Fibroblast of skin of left quadriceps (primary cell): ENCODE measurements at places on chromosomes 4 and X.

GRCh38 chrX:107701493-107702121 lies 73.3 kb downstream of the PRPS1 start:
- no peak for DNase-seq

DNA sequence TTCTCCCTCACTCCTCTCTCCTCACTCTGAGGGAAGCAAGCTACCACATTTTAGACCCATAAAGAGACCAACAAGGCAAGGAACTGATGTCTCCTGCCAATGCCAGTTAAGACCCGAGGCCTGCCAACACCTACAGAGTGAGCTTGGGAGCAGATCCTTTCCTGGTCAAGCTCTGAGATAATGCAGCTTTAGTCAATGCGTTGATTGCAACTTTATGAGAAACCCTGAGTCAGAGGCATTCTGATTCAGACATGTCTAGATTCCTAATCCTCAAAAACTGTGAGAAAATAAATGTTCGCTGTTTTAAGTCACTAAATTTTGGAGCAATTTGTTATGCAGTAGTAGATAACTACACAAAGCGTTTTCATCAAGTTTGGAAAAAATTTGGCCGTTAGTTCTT lies 115.5 kb downstream of the JADE1 start:
- DNase-seq, result no peak

- peak; percentile 19 for DNase-seq
These were observed 15.3 kb downstream of the USP46 start for GRCh38 chr4:52643785-52644244.

DNA sequence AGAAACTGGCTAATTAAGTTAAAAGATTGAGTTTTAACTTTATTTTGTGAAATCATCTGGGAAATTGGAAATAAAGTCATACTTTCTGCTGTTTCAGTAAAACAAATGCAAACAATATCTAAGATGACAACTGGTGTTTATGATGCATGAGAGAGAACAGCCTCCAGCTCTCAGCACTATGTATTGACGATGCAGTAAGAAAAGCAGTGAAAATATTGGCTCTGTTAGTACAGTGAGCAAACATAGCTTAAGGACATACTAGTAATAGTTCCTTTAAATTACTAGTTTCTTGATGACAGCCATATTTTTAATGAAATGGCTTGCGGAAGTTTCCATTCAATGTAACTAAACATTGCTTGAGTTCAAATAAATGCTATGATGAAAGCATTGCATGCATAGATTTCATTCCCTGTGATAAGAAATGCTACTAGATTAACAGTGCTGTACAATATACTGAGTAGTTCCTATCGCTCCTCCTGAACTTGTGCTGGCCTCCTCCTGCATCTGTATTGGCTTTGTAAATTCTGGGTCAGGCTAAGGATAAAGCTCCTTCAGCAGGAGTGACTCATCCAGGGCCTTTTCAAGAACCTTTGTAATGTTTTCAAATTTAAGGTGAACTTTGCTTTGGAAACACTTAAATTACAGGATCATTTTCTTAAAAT lies 11.6 kb downstream of the ARHGAP24 start:
- no peak for DNase-seq

- no peak for DNase-seq
These were observed 143.5 kb downstream of the HNRNPD start for GRCh38 chr4:82230306-82230705.

GRCh38 chrX:3653111-3653510 lies 60.3 kb downstream of the PRKX start:
- no peak for DNase-seq

DNA sequence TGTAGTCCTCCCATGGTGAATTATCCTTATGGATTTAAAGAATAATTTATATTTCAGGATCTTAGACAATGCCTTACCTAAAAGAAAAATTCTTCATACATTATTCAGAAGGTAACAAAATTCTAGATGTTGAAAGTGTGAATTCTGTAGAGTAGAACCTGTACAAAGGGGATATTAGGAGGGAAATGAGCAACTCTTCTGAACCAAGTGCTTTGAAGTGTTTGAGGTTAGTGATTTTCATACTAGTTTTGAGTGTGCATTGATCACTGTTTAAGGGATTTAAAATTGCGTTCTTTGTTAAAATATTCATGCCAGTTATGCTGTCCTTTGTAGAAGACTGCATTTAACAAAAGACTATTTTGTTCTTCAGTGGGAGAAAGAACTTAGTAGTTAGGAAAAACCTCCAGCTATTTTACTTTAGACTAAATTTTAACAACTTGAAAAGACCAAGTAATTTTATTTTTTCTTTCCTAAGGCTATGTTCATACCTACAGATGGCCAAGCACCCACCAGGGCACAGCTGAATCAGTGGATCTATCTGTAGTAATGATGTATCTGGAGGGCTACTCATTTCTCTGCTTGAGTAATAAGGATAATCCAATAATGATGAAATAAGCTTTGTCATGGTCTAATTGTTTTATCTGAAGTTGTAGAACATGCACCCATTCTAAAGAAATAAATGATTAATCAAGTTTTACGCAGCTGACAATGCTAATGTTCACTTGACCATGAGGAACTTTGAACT lies 134.3 kb upstream of the RPS6KA6 start:
- no peak for DNase-seq

DNA sequence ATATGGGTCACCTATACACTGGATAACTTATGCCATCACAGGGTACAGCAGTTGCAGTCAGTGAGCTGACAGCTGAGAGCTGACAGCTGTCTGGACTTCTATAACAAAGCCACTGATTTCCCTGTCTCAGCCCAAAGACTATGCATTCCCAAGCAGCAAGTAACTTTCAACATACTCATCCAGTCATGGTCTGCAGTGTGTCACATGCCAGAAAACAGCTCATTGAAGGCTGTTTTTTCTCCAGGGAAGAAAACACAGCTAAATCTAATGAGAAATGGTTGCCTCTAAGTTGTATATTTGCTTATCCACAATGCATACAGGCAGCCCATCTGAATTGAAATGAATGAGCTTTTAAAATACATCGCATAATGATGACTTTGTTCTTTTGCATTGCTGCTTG lies 6.3 kb downstream of the KIAA1210 start:
- DNase-seq, result no peak

DNA sequence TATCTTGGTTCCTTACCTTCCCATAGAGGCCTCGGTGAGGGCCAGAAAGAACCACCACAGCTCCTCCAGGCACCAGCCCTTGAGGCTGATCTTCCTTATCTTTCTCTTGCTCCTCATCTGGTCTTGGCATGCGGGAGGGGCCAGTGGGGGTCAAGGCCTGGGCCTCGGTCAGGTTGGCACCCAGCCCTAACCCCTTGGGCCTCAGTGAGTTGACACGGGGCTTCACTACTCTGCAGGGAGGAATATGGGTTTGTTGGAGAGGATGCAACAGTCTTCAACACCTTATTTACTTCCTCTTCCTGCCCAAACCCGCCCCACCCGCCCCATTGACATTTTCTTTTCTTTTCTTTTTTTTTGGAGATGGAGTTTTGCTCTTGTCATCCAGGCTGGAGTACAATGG lies 6.0 kb downstream of the GPKOW start:
- no peak for DNase-seq

- no peak for DNase-seq
These were observed 414.1 kb downstream of the ADGRL3 start for GRCh38 chr4:61614231-61614630.

GRCh38 chrX:139844163-139844562 lies 88.7 kb downstream of the ATP11C start:
- no peak for DNase-seq

GRCh38 chrX:136198010-136198409 lies 50.7 kb downstream of the FHL1 start:
- DNase-seq, result no peak
